ENCODE measurements at places on chromosomes 1 and 21.

GRCh38 chr1:84095308-84095707 lies 48.8 kb upstream of the PRKACB start:
- DNase-seq, result no peak

DNA sequence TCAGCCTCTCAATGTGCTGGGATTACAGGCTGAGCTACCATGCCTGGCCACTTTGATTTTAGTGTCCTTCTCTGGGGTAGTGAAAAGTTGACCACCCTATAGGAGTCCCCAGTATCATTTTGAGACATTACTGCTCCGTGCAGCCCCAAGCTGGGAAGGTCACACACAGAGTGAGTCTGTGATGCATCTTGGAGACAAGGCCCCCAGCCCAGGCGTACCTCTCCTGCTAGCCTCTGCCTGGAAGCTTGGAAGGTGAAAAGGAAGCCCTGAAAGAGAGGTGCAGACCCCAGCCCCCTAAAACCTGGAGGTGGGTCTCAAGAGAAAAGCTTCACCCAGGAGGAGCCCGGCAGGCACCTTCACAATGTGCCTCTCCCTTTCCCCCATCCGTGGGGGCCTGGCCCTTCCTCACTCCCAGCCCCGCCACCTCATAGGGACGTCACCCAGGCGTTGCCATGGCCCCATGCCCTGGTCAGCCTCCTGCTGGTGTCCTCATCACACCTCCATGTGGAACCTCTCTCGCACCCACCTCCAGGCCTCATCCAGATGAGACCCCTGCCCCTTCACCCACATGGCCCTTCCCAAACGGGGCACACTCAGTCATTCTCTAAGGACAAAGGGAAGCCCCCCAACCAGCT lies 5.6 kb upstream of the ARF1 start:
- peak; percentile 9 for DNase-seq

- DNase-seq, result no peak
These were observed 23.5 kb upstream of the LRRC47 start for GRCh38 chr1:3819771-3820200.

DNA sequence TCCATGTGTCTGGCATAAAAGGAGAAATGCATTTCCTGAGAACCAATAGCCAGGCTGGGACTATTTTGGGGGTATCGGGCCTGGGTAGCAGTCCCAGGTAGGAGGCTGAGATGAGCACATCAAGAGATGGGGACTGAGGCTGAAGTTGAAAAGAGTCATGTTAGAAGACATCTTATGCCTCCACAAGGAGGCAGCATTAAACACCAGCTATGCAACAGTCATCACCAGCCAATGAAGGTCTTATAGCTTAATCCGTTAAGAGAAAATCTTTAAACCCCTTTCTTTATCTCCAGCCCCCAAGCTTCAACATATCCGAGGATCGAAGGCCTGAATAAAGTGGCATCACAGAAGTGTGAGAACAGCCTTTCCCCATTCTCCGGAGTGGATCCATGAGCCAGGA lies 640.7 kb upstream of the PTBP2 start:
- DNase-seq, result no peak

- peak; percentile 64 for DNase-seq
These were observed 742 bp downstream of the ARTN start for GRCh38 chr1:43934101-43934985.

- no peak for DNase-seq
These were observed 255.0 kb downstream of the FAF1 start for GRCh38 chr1:50705041-50705440.

- DNase-seq, result no peak
These were observed 11.2 kb upstream of the LUZP1 start for GRCh38 chr1:23179862-23180261.

- no peak for DNase-seq
These were observed 1.9 kb upstream of the MGST3 start for GRCh38 chr1:165629151-165629550.

GRCh38 chr1:228870041-228870713 lies 134.9 kb downstream of the RHOU start:
- no peak for DNase-seq

- no peak for DNase-seq
These were observed 485.9 kb downstream of the LMO4 start for GRCh38 chr1:87814573-87814972.

GRCh38 chr1:246482805-246483568 lies 24.1 kb downstream of the SMYD3 start:
- DNase-seq, result no peak

- no peak for DNase-seq
These were observed 9.3 kb downstream of the SLC2A5 start for GRCh38 chr1:9059891-9060744.

DNA sequence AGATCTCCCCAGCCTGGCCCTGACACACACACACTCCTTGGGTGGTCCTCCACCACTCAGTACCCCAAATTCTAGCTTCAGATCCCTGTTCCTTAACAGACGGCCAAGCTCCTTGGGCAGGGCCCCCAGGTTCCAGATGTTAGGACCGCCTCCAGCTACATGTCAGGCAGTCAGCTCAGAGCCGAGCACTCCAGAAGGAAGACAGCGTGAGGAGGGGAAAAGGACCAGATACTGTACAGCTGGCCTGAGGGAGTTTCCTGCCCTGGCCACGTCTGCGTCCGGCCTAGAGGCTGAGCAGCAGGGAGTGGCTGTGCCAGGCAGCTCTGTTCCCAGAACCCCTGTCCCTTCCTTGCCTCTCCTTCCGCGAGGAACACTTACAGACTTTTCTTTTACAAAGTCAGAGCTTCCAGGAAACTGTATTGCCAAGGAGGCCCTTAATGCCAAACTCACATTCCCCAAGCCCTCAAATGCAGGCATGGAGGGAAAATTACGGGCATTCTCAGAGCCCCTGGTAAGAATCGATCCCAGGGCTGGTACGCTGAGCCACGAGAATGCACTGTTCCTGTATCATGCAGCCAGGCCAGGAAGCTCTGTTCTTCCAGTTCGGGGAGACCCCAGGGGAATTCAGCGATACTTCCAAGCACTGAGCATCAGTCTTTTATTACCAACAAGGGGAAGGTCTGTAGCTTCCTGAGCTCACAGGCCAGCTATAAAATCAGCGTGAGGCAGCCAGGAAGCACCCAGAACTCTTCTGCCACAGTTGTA lies 45.2 kb upstream of the CNTN2 start:
- peak; percentile 55 for DNase-seq

DNA sequence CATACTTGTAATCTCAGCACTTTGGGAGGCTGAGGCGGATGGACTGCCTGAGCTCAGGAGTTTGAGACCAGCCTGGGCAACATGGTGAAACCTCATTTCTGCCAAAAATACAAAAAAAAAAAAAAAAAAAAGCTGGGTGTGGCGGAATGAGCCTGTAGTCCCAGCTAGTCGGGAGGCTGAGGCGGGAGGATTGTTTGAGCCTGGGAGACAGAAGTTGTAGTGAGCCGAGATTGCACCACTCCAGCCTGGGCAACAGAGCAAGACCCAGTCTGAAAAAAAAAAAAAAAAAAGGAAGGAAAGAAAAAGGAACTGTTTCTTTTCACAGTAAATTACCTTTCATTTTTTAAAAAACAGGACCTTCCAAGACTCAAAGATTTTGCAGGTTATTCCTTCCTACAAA lies 29.5 kb downstream of the LIN9 start:
- no peak for DNase-seq

- no peak for DNase-seq
These were observed 1.6 kb downstream of the KDM1A start for GRCh38 chr1:23020706-23021405.

- no peak for DNase-seq
These were observed 14.5 kb upstream of the VPS13D start for GRCh38 chr1:12215118-12215961.

- no peak for DNase-seq
These were observed 55.9 kb upstream of the BTG3 start for GRCh38 chr21:17668479-17669140.

GRCh38 chr1:217106231-217106901 lies 383.1 kb upstream of the ESRRG start:
- no peak for DNase-seq

DNA sequence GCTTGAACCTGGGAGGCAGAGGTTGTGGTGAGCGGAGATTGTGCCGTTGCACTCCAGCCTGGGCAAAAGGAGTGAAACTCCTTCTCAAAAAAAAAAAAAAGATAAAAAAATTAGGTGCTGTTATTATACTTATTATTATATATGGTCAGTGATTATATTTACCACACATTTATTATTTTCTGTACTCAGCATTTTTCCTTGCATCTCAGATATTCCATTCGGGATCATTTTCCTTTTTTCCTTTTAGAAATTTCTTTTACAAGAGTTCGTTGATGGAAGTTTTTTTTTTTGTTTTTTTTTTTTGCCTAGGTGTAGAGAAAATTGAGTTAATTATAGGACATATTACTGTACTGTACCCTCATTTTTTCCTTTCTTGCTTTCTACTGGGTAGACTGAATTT lies 13.5 kb downstream of the CCDC30 start:
- DNase-seq, result no peak

GRCh38 chr1:247551721-247552120 lies 2.8 kb downstream of the GCSAML start:
- DNase-seq, result no peak

GRCh38 chr1:240169188-240169587 lies 77.5 kb downstream of the FMN2 start:
- DNase-seq, result no peak

Measured in uterus (tissue), 4 donors.